ENCODE measurements at places on chromosomes 4 and X. TPM values are rescaled to one million over a fixed set of nuclear protein-coding genes. Genes with fewer than 3 reads are reported as not detected.
A peak's percentile ranks its signal among the peaks of the same experiment; 100 is the strongest.

GRCh38 chr4:38993683-38994082, 38.5 kb downstream of the TMEM156 start:
- DNase-seq, result no peak

DNA sequence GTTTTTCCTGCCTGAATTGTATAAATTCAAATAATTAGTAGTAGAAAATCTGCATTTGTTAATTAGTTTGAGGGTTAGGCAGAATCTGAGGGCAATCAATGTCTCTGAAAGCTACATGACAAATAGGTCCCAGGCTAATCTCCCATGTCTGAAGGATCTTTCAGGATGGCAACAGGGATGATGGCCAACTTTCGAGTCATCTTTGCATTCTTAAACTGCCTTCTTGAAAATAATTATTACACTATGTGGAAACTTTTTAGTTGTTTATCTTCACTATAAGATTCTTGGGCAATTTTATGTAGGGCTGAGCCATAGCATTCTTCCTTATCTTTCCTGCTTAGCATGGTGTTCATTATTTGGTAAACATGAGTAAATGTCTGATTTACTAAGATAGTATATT, 490.3 kb upstream of the EPHA5 start:
- DNase-seq, result no peak

DNA sequence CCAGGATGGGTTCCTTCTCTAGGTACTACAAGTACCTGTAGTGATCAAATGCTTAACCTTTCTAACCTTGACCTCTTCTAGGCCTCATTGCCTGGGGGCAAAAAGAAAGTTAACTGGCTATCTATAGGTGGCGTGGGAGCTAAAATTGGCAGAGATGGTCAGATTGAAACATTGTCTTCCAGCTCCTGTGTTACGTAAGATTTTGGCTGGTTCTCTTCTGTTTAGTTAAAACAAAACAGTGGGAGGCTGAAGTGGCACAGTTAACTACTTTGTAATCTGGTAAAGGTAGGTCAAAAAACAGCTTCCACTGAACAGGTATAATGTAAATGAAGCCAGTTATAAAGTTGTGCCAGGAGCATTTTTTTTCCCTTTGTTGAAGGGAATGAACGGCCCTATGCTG, 115.2 kb downstream of the MBNL3 start:
- peak; percentile 2 for DNase-seq

- DNase-seq, result no peak
These were observed 14.5 kb downstream of the SOD3 start for GRCh38 chr4:24809815-24810405.

- no peak for DNase-seq
These were observed 15.5 kb upstream of the CYLC1 start for GRCh38 chrX:83845397-83845796.

DNA sequence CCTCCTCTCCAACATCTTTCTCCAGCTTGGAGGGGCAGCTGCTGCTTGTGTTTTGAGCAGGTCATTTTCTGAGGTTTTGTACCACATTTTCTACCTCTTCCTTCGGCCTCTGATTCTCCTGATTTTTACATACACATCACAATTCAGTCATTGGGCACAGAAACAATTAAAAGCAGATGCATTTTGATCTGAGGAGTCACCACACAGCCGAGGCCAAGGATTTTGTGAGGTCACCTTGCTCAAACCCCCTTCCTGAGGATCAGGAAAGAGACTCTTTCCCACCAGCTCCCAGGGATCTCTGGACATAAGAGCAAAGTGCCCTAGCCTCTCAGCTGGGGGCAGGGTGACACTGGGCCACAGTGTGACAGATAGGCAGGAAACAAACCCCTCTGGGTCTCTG, 5.4 kb upstream of the FATE1 start:
- no peak for DNase-seq

The ERCC6L gene
- 0.11 TPM for total RNA-seq
